GM12864 (cell line): ENCODE measurements at places on chromosomes 6 and 20.

- no peak for DNase-seq
Observed at GRCh38 chr6:112123982-112124381, 36.6 kb downstream of the FAM229B start.

DNA sequence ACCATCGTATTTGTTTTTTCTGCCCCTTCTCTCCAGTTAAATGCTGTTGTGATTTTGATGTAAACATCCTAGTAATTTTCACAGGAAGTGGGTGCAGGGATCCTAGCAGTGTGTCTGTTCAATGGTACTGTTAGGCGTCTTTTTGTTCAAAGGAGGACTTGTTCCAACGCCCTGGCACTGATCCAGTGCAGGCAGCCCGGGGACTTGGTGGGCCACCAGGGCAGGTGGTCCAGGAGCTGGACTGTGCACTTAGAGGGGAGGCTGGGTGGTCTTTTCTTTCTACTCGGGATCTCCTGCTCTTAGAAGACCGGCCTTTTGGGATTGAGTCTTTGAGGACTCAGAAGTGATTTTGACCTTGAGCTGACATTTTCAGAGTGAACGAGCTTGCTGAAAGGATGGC is 41.1 kb upstream of the NKX2-2 start:
- DNase-seq = no peak

GRCh38 chr6:29521006-29521680 is 33.4 kb upstream of the MAS1L start:
- no peak for DNase-seq

DNA sequence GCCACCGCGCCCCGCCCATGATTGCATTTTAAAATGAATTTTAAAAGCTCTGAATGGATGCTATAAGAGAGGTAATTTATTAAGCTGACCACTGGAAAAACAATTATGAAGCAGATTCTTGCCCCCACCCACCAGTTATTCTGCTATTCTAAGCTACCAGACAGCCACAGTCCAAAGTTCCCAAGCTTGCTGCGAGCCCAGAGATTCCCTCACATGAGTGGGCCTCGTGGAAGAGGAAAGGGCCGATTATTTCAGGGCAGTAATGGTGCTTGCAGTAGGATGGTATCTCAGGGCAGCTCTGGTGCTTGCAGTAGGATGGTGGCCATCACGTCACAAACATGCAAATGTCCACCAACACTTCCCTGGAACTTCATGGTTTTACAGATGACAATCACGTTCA is 56.7 kb downstream of the SLC22A23 start:
- DNase-seq = no peak

DNA sequence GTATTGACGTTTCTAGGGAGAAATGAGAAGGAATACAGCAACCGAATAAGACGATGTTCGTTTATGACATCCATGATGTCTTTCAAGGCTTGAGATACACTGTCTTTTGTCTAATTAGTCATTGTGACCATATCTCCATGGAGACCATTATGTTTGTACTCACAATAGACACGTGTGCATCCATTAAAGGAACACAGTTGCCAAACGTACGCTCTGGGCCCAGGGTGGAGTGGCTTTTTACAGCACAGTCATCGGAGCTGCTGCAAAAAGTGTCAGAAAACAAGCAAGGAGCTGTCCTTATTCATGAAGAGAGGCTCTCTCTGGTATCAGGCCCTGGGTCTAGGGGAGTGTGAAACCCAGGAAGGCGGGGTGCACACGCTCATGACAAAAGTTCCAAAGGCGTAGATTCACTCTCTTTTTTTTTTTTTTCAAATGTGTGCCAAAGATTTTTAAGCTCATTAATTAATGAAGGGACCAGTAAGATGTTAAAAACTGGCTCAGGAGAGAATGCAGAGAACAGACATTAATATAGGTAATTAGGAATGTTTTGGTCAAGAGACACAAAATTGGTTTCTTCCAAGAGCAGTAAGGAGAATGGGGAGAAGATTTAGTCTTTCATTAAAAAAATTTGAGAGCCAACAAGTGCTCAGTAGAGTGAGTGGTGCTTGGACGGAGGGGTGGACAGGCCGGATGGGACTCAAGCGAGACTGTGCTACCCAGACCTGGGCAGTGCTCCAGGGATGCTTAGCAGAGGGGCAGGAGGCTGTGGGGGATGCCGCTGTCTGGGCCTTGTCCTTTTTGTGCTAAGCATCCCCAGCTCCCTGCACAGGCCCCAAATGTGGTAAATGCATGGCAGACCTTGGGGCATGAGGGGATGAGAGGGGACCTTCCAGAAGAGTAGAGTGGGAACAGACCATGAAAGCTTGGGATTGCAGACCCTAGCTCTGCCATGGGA is 34.9 kb upstream of the GTSF1L start:
- no peak for DNase-seq

GRCh38 chr6:125821825-125822281 is 31.1 kb downstream of the NCOA7 start:
- no peak for DNase-seq

DNA sequence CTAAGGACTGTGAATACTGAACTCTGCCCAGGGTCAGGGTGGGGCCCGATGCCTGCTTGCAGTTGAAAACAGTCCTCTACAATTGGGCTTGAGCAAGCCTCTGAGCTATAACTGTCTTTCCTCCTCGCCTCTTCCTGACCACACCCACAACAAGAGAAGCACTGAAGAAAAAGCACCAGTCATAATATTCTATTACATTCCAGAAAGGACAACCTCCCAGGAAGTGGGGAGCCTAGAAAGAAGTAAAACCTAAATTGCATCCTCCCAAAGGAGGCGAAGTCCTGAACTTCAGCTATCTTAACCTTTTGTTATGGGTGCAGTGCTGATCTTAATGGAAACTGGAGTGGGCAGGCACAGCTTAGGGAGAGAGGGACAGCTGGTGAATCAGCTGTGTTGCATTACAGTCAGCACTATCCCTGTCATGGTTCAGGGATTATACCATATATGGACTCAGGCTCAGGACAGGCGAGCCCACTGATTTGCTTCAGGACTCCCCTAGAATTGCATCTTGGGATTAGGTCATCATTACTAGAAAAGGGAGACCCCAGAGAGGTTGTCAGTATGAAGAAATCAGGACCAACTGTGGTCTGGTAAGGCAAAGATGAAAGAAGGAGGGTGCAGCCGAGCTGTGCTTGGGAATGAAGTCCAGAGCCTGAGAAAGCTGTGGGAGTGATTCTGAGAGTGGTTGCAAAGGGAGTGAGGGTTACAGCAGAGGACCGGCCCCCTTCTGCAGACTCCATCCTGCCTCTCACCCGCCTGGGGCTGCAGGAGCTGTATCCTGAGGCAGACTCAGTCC is 18.3 kb upstream of the TRAM2 start:
- peak; percentile 29 for DNase-seq

- no peak for DNase-seq
Observed at GRCh38 chr6:3328145-3328544, 69.4 kb downstream of the PSMG4 start.

- DNase-seq = no peak
Observed at GRCh38 chr6:145312481-145312880, 422.8 kb downstream of the EPM2A start.

DNA sequence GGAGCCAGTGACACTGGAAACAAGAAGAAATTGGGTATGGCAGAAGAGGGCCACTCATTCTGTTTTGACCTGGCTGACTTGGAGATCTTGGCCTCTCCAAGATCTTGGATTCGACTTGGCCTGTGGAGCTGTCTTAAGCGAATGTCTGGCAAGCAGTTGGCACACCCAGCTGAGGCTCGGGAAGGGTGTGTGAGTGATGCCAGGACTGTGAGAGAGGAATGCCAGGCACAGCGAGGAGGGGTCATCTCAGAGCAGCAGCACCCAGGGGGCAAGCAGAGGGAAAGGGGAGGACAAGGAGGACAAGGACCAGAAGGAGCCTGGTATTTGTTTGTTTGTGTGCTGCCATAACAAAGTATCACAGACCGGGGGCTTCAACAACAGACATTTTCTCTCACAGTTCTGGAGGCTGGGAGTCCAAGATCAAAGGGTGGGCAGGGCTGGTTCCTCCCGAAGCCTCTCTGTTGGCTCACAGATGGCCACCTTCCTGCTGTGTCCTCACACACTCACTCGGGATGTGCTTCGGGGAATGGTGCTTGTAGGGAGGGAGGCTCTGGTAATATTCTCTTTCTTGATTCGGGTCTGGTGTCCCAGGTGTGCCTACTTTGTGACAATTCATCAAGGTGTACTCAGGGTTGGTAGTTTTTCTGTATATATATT is 33.0 kb downstream of the RPP40 start:
- DNase-seq = no peak

- no peak for DNase-seq
Observed at GRCh38 chr20:57938158-57939108, 228.6 kb upstream of the PMEPA1 start.

DNA sequence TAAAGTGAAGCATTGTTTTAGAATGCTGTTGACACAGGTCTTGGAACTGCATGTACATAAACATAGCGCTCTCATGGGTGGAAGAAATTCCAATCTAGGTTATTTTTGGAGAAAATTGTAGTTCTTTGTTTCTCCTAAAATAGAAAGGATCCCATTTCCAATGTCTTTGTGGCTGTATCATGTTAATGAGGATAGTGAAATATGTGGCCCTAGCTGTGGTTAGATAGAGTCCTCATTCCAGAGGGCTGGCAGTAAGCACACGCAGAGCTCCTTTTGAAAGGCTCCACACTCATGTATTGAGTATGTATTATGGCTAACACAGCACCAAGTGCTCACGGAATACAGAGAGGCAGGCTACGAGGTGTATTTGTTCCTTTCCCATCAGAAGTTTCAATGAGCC is 60.9 kb downstream of the SNRNP48 start:
- no peak for DNase-seq
